Right hindlimb (tissue), 1 donor: ENCODE measurements at places on chromosomes 5 and 9.

GRCh38 chr5:96930589-96930988, 5.3 kb upstream of the LNPEP start:
- DNase-seq, result no peak

DNA sequence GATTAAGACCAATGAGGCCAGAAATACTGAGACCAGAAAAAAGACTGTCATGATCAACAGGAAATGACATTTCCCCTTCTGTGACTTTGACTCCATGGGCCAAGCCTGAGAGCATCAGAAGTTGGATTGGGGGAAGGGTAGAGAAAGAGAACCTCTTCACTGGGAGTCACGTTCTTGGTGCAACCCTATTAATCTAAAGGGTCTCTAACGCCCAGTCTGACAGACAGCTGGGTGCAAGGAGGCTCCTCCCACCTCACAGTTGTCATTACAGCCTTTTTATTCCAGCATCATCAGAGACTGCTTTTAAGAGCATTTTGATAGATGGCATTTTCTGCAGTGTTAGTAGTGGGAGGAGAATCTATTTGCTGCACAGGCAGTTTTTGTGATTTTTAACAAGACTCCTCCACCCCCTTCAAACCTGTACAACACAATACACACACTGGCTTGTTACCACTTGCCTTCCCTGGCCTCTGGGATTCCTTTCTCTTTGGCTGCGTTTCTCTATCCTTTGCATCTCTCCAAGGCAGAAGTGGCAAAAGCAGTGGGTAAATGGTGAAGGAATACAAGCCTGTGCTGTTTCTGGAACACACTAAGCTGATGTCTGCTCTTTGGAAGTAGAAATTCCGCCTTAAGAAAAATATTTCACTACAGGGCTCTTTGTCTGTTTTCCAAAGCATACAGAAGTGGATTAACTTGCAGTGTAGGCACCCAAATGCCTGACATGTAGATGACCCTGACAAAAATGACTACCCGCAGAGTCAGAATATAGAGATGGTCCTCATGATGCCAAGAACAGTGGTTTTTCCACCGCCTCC, 310.4 kb upstream of the ZNF608 start:
- DNase-seq, result peak; percentile 23

DNA sequence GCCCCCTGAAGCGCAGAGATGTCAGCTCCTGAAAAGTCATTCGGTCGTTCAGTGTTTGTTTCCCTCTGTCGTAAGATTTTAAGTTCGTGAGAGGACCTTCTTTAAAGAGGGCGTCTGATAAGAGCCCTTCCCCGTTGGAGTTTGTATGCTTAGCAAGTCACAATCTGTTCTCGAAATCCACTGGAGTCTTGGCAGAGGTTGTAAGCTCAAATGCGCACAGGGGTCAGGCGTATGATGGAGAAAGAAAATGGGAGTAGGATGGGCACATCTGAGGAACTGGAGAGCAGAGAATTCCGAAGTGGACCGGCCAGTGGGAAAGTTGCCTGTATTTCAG, 710 bp downstream of the HSD17B4 start:
- peak; percentile 33 for DNase-seq

DNA sequence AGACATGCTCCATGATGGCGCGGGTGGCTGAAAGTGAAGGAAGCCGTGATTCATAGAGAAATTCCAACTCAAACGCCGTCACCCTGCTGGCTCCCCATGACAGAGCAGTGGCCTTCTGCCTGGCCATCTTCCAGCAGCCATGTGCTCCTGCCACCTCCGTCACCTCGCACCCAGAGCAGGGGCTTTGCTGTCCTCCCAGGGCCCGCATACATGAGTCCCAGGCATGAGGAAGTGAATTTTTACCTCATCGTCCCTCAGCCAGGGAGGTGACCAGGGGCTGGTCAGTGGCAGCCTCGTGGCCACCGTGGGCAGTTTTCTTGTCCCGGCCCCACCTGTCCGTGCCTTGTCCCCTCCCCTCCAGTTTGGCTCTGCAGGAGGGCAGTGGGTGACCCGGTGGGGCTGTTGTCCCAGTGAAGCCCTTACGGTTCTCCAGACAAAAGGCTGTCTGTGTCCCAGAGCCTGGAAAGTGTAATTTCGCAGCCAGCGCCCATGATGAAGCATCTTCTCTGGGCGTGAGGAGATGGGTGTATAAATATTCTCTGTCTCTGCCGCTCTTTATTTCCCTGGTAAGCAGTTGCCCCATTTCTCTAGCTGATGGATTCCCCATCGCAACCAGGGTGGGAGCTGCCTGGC, 124.0 kb upstream of the LMX1B start:
- DNase-seq, result no peak

- DNase-seq, result no peak
Observed at GRCh38 chr5:65832152-65832551, 94.2 kb upstream of the ERBIN start.

- DNase-seq, result no peak
Observed at GRCh38 chr9:84111726-84112125, 131.1 kb downstream of the RMI1 start.

DNA sequence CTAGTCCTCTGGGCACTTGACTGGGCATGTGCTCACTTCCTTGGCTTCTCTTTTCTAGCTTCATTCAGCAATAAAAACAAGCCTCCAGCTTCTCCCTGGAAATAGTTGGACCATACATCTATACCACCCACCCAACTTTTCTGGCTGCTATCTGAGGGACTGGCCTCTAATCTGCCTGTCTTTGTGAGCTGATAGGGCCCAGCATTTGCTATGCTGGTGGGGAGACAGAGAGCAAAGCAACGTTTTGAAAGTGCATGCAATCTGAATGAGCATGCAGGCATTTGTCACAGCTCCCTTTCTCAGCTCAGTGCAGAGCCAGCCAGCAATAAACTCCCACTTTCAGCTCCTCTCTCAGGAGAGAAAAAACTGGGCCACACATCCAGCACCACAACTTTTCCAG, 50.7 kb upstream of the ISOC1 start:
- no peak for DNase-seq

- no peak for DNase-seq
Observed at GRCh38 chr9:116212986-116213692, 59.5 kb downstream of the PAPPA start.

DNA sequence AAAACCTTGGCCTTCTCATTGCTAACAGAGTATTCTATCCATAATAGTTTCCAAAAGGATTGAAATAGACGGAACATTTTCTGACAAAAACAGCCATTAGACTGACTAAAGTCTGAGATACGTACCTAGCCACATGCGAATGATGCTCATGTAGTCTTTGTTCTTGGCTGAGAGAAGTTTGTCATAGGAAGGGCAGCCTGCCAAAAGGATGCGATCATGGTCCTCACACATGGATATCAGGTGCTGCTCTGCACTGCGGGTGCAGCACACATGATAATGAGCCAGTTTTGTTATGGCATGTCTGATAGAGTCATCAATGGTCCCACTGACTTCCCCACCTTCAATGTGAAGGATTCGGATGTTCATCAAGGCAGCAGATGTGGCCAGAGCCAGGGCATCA, 12.3 kb downstream of the GNE start:
- DNase-seq, result no peak

- DNase-seq, result no peak
Observed at GRCh38 chr5:149002053-149002452, 60.8 kb downstream of the SH3TC2 start.

DNA sequence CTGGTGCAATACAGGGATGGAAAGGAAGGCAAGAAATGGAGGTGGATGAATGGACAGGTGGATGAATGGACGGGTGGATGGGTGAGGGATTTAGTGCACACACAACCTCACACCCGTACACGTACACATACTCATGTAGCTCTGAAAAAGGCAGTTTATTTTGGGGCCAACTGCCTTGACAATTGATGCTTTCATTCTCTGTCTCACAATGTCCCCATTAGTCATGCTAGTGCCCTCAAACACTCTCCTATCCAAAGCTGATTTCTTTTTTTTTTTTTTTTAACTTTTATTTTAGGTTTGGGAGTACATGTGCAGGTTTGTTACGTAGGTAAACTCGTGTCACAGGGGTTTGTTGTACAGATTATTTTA, 495.0 kb downstream of the DMAC1 start:
- no peak for DNase-seq

DNA sequence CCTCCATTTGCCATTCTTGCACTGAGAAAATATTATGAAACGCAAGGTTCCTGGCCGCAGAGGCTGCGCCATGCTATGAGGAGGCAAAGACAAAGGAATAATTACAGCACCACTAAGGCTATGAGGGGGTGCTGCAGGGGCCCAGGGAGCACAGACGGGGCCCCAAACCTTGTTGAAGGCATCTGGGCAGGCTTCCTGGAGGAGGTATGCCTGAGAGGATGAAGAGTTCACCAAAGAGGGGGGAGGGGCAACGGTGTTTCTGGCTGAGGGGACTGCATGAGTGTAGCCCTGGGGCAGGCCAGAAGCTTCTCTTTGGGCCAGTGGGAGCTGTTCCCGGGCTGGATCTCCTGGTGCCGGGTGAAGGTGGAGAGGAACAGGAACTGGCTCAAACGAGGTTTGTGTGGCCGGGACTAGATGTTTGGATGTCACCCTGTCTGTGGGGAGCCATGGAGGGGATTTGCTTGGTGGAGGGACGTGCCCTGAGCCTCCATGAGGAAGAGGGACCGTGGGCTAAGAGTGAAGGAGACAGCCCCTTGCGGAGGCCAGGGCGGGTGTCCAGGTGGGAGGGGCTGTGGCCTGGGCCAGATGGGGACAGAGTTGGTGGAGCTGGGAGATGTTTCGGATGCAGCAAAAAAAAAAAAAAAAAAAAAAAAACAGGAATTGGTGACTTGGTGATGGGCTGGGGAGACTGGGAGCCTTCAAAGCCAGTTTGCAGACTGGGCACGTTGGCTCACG, 28.2 kb downstream of the PTGES start:
- DNase-seq, result peak; percentile 50

- no peak for DNase-seq
Observed at GRCh38 chr9:36942891-36943290, 91.2 kb downstream of the PAX5 start.

DNA sequence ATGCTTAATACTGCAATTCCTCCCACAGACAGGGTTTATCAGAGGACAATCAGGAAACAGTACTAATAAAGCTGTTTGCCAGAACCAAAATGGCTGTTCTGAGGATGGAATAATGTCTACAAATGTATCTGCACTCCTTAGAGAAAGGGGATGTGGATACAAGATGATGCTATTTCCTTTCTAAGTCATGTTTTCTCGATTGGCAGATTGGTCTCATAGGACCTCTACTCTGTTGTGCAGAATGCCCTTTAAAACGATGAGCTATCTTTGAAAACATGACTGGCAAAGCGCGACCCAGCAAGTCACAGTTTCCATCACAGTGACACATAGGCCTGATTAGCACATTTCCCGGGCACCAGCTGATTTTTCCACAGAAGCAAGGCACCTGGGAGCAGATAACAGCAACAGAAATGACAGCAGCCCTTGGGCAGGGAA, 54.0 kb downstream of the AOPEP start:
- no peak for DNase-seq

DNA sequence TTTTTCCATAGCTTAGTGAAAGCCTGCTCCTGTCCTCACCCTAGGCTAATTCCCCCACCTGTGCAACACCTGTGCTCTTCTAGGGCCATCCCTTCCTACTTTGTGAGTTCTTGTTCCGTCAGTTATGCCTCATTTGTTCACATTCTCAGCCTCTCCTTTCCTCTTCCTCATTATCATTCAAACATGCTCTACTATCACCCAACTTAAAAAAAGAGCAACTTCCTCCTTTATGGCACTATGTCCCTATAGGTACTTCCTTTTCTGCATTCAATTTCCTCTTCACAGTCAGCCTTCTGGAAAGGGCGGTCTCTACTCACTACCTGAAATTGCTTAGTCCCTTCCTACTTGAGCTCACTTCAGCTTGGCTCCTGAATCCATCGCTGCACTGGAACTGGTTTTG, 111.8 kb upstream of the LHFPL2 start:
- no peak for DNase-seq
